ENCODE measurements at places on chromosomes 12 and 14.

- H3K27me3 ChIP-seq = no peaks in the 10 kb centered on the region
- H3K4me3 ChIP-seq = no peak overlapping the region
- no peak for DNase-seq
- no peaks in the 10 kb centered on the region for H3K36me3 ChIP-seq
Measured at GRCh38 chr12:80445083-80445793, 1.2 kb downstream of the PTPRQ start.

DNA sequence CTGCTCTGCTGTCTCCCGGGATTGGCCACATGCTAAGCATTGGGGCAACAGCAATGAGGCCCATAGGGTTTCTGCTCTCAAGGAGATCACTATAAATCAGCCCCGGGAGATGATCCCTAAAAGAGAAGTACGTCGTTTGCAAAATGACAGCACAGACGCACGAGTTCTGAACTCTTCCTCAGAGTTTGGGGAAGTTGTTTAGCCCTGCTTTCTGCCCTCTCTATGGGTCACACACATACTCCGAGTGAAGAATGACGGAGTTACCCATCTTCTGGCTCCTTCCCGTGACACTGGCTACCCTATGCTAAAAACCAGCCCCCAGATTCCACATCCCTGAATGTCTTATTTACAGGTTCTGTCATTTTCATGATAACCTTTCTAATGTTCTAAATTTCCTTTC lies 258.0 kb upstream of the PLEKHG7 start:
- H3K27me3 ChIP-seq = no peaks in the 10 kb centered on the region
- no peak overlapping the region for H3K27ac ChIP-seq
- H3K4me3 ChIP-seq = no peak overlapping the region
- no peaks in the 10 kb centered on the region for H3K36me3 ChIP-seq
- no peak for DNase-seq

DNA sequence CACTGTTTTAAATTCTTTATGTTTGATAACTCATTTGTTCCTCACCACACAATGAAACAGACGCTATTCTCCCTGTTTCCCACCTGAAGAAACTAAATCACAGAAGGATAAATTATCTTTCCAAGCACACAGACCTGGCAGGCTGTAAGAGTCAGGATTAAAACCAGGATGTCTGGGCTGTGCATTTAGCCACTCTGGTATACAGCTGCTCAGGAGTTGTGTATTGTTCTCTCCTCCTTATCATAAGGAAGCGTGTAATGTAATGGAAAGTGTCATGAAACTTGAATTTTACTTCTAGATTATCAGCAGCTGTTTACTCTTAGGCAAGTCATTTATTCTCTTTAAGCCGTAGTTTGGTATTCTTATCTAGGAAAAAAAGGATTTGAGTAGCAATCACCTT lies 154.8 kb upstream of the LRIG3 start:
- no peaks in the 10 kb centered on the region for H3K36me3 ChIP-seq
- no peaks in the 10 kb centered on the region for H3K27me3 ChIP-seq
- no peaks in the 10 kb centered on the region for H3K4me1 ChIP-seq
- DNase-seq = no peak
- no peak overlapping the region for H3K27ac ChIP-seq

DNA sequence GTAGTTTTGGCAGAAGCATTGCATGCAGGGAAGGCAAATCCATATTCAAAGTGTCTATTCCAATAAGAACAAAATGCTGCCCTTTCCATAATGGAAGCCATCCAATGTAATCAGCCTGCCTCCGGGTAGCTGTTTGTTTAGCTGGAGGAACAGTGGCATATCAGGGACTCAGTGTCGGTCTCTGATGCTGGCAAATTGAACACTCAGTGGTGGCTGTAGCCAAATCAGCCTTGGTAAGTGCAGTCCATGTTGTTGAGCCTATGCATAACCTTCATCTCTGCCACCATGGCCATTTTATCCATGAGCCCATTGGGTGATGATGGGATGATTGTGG lies 147.8 kb upstream of the MAX start:
- H3K4me3 ChIP-seq = no peak overlapping the region
- no peaks in the 10 kb centered on the region for H3K36me3 ChIP-seq
- H3K27me3 ChIP-seq = no peaks in the 10 kb centered on the region
- H3K27ac ChIP-seq = no peak overlapping the region

- H3K27ac ChIP-seq = peak overlapping the region; percentile 35
- DNase-seq = no peak
- H3K36me3 ChIP-seq = no peaks in the 10 kb centered on the region
- H3K27me3 ChIP-seq = no peaks in the 10 kb centered on the region
- peaks cover 6% of the 10 kb centered on the region for H3K4me1 ChIP-seq
Measured at GRCh38 chr14:55192054-55192621, 753 bp upstream of the DLGAP5 start.

- H3K36me3 ChIP-seq = no peaks in the 10 kb centered on the region
- no peak for DNase-seq
- H3K4me1 ChIP-seq = no peaks in the 10 kb centered on the region
- no peak overlapping the region for H3K27ac ChIP-seq
Measured at GRCh38 chr14:56247495-56248200, 129.4 kb downstream of the PELI2 start.

- DNase-seq = no peak
- H3K27ac ChIP-seq = no peak overlapping the region
- H3K4me1 ChIP-seq = no peaks in the 10 kb centered on the region
- H3K36me3 ChIP-seq = no peaks in the 10 kb centered on the region
- no peak overlapping the region for H3K4me3 ChIP-seq
Measured at GRCh38 chr12:28780096-28780495, 369.0 kb upstream of the FAR2 start.

DNA sequence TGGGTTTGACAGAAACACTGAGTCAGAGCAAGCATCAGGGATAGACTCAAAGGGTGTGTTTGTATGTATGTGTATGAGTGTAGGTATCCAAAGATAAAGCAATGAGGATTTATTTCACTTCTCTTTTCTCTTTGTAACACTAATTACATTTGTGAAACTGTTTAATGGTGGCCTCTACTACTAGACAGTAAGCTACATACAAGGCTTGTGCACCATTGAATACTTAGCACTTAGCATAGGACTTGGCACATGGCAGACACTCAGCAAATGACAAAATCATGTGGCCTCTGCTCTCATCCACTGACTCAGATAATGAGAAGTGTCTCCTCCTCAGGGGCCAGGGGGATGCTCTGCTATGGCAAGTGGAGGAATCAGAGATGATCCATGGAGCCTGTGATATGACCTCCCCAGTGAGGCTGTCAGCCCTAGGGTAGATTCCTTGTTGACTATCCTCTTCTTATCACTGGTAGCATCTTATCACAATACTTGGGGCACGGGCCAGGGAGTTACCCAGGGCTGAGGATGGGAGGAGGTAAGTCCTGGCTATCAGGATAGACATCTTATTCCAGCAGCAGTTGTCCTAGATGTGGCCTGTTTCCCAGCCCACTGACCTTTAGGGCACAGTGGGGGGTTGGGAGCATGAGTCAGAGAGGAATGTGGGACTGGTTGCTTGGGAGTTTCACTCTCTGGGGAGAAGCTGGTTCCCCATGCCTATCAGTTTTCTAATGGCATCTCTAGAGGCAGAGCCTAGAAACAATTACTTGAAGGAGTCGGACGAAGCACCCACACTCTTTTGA lies 71.2 kb upstream of the HOXC13 start:
- no peak for DNase-seq
- no peaks in the 10 kb centered on the region for H3K36me3 ChIP-seq
- H3K27me3 ChIP-seq = peaks cover 18% of the 10 kb centered on the region
- no peak overlapping the region for H3K4me3 ChIP-seq

DNA sequence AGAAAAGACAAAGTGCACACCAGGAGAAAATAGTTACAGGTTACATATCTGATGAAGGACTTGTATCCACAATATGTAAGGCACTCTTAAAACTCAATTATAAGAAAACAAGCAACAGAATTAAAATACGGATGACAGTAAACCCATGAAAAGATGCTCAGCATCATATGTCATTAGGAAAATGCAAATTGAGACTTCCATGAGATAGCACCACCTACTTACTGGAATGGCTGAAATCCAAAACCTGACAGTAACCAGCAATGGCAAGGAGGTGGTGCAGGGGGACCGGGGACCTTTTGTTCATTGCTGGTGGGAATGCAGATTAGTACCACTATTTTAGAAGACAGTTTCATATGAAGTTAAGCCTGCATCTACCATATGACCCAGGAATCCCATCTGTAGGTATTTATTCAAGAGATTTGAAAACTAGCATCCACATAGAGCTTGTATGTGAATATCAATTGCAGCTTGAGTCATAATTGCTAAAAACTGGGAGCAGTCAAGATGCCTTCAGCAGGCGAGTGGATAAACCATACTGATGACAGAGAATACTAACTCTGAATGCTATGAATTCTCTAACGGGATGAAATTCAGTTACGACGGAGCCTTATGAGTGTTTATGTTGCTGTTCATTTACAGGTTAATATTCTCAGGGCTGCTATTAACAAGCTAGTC lies 43.9 kb upstream of the ASPG start:
- no peak overlapping the region for H3K4me3 ChIP-seq
- DNase-seq = no peak
- H3K4me1 ChIP-seq = no peaks in the 10 kb centered on the region
- H3K36me3 ChIP-seq = no peaks in the 10 kb centered on the region
- H3K27me3 ChIP-seq = no peaks in the 10 kb centered on the region
- H3K27ac ChIP-seq = no peak overlapping the region

- no peak overlapping the region for H3K27ac ChIP-seq
- no peaks in the 10 kb centered on the region for H3K36me3 ChIP-seq
- no peak for DNase-seq
- H3K27me3 ChIP-seq = no peaks in the 10 kb centered on the region
- no peak overlapping the region for H3K4me3 ChIP-seq
- H3K4me1 ChIP-seq = no peaks in the 10 kb centered on the region
Measured at GRCh38 chr14:51439896-51440295, 199.8 kb downstream of the TMX1 start.

DNA sequence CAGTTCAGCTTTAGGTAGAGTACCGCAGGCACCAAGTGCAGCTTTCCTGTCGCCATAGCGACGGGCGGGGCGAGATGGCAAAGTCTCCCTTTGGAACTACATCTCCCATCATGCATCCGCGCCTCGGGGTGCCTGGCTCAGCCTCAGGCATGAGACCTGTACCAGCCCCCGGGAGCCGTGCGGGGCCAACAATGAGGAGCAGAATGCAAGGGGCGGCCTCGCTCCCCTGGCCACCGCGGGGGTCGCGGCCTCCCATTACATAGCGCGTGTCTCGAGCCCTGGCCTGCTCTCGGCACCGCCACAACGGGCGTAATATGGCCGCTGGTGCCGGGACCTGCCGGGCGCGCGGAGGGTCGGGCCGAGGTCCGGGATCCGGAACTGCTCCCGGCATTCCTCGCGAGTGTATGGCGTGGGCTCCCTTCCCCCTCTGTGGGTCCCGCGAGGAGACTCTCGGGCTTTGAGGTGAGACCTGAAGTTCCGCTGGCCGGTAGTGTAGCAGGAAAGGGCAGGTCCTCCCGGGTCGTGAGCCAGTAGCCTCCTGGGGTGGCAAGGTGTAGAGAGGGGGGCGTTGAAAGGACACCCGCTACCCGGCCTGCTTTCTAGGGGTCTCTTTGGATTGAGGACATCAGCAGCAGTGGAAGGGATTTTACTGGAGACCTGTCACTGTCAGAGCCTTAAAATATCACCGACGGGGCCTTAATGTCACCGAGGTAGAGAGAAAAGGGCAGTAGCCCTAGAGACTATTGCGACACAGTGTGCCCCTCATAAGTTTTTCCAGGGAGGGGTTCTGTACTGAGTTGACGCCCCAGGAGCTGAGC lies at the start of gene THTPA:
Gene THTPA (plus strand): TSS at position 390 of the 818 bp plus-strand sequence. CDS start 487 bp downstream, outside the sequence.
- DNase-seq = peak; percentile 90
- peaks cover 31% of the 10 kb centered on the region for H3K36me3 ChIP-seq
- H3K27me3 ChIP-seq = no peaks in the 10 kb centered on the region
- H3K4me1 ChIP-seq = peaks cover 48% of the 10 kb centered on the region
- peak within 1 kb of the TSS; percentile 75 for H3K4me3 ChIP-seq
- peak within 1 kb of the TSS; percentile 78 for H3K27ac ChIP-seq

- H3K27ac ChIP-seq = no peak overlapping the region
- H3K27me3 ChIP-seq = no peaks in the 10 kb centered on the region
- DNase-seq = no peak
- H3K4me3 ChIP-seq = no peak overlapping the region
- H3K4me1 ChIP-seq = peaks cover 2% of the 10 kb centered on the region
- H3K36me3 ChIP-seq = peaks cover 5% of the 10 kb centered on the region
Measured at GRCh38 chr14:88612981-88613380, 50.1 kb downstream of the ZC3H14 start.

GRCh38 chr14:69086537-69086936 lies 66.4 kb downstream of the DCAF5 start:
- no peaks in the 10 kb centered on the region for H3K4me1 ChIP-seq
- H3K27ac ChIP-seq = no peak overlapping the region
- no peaks in the 10 kb centered on the region for H3K27me3 ChIP-seq
- DNase-seq = no peak
- H3K36me3 ChIP-seq = peaks cover 11% of the 10 kb centered on the region

GRCh38 chr12:121806546-121807423 lies 3.0 kb downstream of the SETD1B start:
- H3K27ac ChIP-seq = peak overlapping the region; percentile 40
- H3K27me3 ChIP-seq = no peaks in the 10 kb centered on the region
- H3K36me3 ChIP-seq = peaks cover 46% of the 10 kb centered on the region
- H3K4me3 ChIP-seq = peak overlapping the region; percentile 71
- no peak for DNase-seq

GRCh38 chr12:6852651-6853354 lies 853 bp downstream of the USP5 start:
- peak overlapping the region; percentile 60 for H3K27ac ChIP-seq
- no peak for DNase-seq
- H3K4me1 ChIP-seq = peaks cover 34% of the 10 kb centered on the region
- no peaks in the 10 kb centered on the region for H3K27me3 ChIP-seq
- peaks cover 30% of the 10 kb centered on the region for H3K36me3 ChIP-seq

- DNase-seq = no peak
- H3K4me1 ChIP-seq = peaks cover 7% of the 10 kb centered on the region
- H3K36me3 ChIP-seq = no peaks in the 10 kb centered on the region
- no peak overlapping the region for H3K27ac ChIP-seq
Measured at GRCh38 chr14:78202163-78202562, 32.0 kb downstream of the NRXN3 start.

- no peak overlapping the region for H3K27ac ChIP-seq
- H3K36me3 ChIP-seq = no peaks in the 10 kb centered on the region
Measured at GRCh38 chr12:124699909-124700308, 132.5 kb upstream of the NCOR2 start.

DNA sequence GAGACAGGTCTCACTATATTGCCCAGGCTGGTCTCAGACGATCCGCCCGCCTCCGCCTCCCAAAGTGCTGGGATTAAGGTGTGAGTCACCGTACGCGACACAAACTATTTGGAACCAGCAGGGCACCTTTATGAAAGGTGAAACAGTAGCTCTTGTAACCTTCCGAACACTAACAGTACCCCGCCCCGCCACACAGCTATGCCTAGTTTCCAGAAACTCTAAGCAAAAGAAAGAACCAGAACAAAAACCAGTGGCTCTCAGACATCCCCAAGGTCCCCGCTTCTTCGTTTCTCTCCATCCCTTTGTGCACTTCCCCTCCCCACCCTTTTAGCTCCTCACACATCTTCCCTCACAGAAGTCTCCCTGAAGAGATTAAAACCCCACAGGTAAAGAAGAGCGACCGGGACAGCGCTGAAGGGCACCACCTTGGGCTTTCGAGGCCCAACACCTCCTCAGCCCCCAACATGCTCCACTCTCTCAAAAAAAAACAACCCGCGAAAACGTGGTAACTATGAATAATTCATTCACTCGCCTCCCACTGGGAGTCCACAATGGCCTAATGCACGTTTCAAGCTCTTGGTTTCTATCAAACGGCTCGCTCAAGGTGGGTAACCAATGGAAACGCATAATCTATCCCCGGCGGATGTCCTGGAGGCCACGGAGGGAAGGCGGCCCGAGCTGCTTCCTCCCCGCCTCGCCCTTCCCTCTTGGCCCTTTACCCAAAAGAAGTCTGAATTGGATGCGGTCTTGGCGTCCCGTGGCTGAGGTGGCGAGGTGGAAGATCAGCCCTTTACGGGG lies 877 bp downstream of the BAG5 start:
- peaks cover 3% of the 10 kb centered on the region for H3K36me3 ChIP-seq
- H3K27ac ChIP-seq = peak overlapping the region; percentile 36
- no peaks in the 10 kb centered on the region for H3K27me3 ChIP-seq
